Left colon (tissue), 2 donors: ENCODE measurements at places on chromosomes 4 and X.

DNA sequence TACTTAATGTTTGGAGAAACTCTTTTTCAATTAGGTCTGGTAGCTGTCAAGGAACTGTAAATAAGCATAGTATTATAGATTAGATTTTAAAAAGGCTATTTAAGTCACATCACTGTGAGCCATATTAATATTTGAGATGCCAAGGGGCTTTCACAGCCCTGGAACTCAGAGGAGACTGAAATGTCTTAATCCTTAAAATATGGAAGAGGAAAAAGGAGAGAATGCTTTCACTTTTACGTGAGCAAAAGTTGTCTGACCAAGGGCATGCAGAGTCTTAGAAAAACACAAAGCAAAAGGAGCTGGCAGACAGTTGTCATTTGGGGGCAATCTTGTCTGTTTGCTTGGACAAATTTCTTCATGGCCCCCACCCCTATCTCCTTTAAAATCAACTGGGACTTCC is 253.2 kb upstream of the IGFBP7 start:
- no peak for DNase-seq

DNA sequence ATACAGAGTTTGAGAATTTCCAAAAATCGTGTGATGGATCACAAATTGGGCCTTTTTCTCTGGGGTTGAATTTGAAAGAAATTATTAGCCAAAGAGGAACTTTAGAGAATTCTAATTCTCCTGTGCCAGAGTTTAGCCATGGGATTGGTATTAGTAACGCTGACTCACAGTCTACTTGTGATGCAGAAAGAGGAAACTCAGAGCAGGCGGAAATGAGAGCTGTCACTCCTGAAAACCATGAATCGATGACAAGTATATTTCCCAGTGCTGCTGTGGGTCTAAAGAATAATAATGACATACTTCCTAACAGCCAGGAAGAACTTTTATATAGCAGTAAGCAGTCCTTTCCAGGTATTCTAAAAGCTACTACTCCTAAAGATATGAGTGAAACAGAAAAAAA is 64.9 kb downstream of the N4BP2 start:
- no peak for DNase-seq

- DNase-seq: no peak
Measured at GRCh38 chr4:121062521-121062920, 9.8 kb downstream of the NDNF start.

- no peak for DNase-seq
Measured at GRCh38 chr4:73674451-73674919, 54.2 kb upstream of the RASSF6 start.

- DNase-seq: peak; percentile 55
Measured at GRCh38 chr4:7434766-7435150, at the start of gene PSAPL1. Gene PSAPL1 (minus strand): TSS chr4:7434930. CDS start chr4:7434879, 51 bp downstream.

DNA sequence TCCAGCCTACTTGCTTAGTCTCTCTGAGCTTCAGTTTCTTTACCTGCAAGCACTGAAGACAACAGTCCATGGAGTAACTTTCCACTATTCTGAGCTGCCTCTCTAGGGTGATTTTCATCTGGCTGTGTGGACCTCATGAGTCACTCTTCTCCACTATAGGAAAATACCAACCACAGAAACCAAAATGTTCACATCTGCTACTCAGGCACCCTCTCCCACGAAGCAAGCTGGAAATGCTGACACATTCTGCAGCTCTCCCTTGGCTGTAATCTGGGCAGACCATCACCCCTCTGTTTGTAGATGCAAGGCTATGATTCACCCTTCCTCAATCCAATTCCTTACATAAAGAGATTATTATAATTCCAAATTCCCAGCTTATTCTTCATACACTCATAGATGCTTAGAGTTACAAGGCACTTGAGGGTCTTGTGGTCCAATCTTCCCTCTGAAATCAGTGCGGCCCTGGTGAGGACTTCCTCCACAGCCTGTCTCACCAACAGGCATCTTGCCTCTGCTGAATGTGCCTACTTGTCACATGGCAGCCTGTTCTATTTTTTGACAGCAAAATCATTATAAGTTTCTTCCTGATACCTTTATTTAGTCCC is 97.0 kb upstream of the LNX1 start:
- DNase-seq: no peak

- no peak for DNase-seq
Measured at GRCh38 chr4:12118651-12119213, 690.0 kb upstream of the HS3ST1 start.

DNA sequence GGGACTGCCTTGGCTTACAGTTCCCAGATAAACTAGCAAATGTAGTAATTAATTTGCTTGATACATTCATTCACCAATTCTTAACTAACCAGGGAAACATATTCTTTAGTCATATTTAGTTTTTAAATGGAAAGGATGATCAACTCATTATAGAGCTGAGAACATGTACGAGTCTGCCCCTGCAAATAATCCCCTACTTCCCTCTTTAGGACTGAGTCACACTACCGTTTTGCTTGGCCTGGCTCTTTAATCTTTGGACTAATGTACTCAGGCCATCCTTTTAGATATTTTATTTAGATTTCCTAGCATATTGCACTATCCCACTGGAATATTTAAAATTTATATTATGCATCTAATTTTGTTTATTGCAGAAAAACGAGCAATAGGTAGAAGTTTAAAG is 105.5 kb upstream of the LCORL start:
- DNase-seq: no peak

- no peak for DNase-seq
Measured at GRCh38 chrX:129754056-129755024, 15.6 kb downstream of the XPNPEP2 start.

GRCh38 chr4:82712561-82712960 is 86.0 kb downstream of the SCD5 start:
- no peak for DNase-seq

GRCh38 chr4:55808632-55809031 is 11.0 kb upstream of the EXOC1L start:
- no peak for DNase-seq

DNA sequence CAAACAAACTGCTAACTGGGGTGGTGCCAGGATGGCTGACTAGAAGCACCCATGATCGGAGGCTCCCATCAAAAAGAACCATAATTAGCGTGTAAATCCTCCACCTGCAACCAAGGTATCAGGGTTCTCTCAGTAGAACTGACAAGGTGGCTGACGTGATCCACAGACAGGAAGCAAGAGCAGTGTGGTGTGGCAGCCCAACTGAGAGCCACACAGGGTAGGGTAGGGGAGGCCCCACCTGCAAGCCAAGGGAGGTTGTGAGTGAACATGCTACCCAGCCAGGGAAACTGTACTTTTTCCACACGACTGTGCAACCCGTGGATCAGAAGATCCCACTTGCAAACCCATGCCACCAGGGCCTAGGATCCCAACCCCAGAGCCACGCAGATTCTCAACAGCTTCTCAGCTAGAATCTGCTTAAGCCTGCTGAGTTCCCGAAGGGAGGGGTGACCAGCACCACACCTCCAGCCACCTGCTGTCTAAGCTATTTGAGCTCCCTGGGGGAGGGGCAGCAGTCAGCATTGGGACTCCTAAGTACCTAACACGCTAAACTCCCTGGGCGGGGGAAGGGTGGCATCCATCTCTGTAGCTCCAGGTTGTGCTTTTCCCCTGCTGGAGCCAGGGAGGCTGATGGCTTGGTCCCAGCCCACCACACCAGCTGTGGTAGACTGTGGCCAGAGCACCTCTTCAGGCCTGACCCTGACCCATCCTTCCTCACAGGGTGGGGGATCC is 425.1 kb downstream of the GPM6A start:
- peak; percentile 4 for DNase-seq

DNA sequence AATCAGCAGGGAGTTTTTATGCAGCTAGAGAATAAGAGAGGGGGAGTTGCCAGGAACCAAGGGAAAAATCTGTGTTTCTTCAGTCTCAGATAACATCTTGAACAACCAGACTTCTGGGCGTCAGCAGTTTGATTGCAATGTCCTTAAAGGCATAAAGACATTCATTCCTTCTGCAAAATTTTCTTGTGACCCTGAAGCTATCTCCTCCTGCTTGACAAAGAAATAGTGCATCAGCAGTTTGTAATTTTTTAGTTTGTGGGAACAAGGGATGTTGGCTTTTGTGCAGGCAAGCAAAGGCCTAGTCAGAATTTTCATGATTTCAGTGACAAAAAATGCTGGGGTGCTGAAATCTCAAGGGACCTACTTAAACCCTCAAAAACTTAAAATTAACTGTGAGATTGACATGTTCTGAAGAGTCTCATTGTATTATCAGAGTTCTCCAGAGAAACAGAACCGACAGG is 125.8 kb upstream of the UNC5C start:
- no peak for DNase-seq

GRCh38 chr4:104064646-104065577 is 345.1 kb upstream of the TACR3 start:
- DNase-seq: peak; percentile 30

DNA sequence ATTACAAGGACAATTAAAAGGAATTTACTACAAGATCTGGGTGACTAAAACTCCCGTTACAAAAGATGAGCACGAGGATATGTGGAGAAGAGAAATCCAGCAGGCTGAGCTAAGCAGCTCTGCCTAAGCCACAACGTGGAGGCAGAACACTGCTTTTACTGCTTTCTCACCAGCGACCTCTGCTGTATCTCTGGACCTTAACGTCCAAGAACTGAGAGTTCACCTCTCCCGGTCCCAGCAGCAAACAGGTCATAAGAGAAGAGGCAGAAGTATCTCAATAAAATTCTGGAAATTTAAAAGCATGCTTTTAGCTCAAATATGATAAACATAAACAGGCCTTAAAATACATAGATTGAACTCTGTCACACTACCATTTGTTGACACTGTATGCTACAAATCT is 81.0 kb downstream of the ADGRA3 start:
- DNase-seq: peak; percentile 42

- no peak for DNase-seq
Measured at GRCh38 chr4:2335729-2336101, 73.8 kb upstream of the MXD4 start.

DNA sequence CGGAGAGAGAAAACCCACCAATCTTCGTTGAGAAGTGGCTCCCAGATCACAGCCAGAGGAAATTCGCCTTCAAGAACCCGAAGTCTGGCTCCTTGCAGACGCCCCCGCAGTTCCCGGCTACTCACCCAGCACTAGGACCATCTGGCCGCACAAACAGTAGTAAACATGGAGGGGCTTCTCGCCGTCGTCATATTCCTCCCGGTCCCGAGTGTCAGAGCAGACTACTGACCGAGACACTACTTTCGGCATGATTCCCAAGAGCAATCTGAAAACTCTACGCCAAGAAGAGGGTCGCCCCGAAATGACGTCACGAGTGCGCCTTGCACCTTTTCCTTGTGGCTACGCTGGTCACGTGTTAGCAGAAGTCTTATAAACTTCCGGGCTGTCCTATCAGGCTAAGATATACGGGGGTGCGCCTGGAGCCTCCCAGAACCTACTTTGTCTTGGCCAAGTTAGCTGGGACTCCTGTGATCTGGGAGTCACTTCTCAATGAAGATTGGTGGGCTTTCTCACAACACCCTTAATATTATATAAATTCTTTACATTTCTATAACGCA is at the start of gene STEEP1:
Gene STEEP1 (minus strand): TSS at position 303 of the 557 bp plus-strand sequence. CDS start 54 bp downstream, at position 249.
- DNase-seq: peak; percentile 92

DNA sequence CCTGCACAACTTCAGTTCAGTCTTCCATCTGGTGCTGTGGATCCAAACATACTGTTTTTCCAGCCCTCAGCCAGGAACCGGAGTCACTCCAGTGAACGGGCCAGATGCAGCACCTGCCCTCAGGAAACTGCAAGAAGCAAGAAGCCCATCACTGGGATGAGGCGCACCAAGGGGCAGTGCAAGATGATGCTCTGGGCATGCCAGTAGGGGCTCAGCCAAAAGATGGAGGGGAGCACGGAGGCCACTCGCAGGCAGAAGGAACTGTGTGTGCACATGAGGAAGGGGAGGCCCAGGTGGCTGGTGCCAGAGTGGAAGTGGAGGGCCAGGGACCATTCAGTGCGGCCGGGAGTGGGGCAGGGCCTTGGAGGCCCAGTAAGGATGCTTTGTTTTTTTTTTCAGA is 161.7 kb upstream of the MAMLD1 start:
- DNase-seq: no peak

- no peak for DNase-seq
Measured at GRCh38 chr4:146072376-146072775, 103.1 kb upstream of the LSM6 start.

GRCh38 chr4:83335701-83336100 is 1.1 kb upstream of the HPSE start:
- no peak for DNase-seq

DNA sequence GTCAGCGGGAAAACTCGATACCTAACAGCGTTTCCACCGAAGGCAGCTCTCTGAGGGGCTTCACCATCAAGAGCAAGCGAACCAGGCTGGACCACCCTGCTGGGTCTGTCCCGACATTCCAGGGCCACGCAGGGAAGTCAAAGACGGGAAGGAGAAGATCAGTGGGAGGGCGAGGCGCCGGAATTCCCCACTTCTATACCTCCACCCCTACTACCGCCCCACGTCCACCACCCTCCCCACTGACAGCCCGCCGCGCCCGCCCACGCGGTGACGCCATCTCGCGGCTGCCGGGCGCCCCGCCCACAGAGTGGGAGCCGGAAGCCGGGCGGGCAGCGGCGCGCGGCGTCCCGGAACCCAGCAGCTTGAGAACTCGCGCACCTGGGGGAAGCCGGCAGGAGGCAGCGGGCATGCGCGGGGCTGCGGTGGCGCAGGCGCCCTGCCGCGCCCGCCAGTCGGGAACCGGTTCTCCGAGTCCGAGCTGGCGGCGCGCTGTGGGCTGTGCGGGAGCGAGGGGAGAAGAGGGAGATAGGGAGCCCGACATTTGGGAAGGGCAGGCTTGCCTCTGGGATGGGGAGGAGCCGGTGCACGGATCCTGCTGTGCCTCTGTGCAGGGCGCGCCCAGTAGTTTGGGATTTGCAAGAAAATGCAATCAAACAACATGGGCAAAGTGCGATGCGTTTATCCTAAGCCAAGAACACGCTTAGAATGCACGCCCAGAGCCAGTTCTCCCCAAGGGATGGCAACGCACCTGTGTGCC is 3.2 kb upstream of the STIM2 start:
- peak; percentile 91 for DNase-seq

GRCh38 chr4:82247171-82247570 is 126.6 kb downstream of the HNRNPD start:
- DNase-seq: no peak

DNA sequence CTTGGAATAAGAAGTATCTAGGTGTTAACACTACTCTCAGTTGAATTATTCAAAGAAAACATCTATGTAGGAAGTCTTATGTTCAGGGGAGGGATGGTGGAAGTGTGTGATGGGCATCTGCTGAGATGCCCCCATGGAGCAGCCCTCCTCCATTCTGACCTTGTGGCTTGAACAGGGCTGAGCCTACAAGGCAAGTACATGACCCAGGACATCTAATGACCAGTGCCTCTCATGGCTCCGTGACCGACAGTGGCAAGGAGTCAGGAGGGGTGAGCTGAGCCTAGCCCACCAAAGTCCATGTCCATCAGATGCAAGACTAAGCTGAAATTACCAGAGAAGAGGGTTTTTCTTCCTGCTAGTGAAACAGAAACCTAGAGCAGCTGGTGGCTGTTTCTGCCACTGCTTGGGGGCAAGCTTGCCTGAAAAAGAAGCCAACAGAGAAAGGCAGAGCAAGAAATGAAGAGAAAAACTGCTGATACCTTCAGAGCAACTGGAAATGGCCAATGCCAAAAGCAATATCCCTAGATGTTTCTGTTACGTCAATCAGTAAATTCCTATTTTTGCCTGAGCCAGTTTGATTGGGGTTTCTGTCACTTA is 113.5 kb downstream of the TSPAN5 start:
- DNase-seq: no peak
